ENCODE measurements at places on chromosomes 4 and X.

- no peak for DNase-seq
Observed at GRCh38 chr4:137739391-137739790, 207.1 kb upstream of the PCDH18 start.

DNA sequence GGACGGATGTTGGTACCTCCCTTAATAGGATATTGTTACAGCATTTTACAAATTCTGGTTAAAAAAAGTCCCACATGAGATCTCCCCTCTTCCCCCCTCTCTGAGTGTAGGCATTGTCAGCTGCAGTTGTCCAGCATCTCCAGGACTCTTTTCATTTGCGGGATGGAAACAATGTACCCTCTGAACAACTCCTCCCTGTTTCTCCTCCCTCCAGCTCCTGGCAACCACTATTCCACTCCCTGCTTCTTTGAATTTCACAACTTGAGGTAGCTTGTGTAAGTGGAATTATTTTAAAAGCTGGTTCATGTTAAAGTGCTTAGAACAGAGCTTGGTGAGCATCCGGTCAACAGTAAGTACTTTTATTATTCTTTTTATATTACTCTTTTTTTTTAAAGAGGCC lies 69.8 kb downstream of the TBL1X start:
- no peak for DNase-seq

GRCh38 chr4:78565971-78566372 lies 14.4 kb downstream of the ANXA3 start:
- DNase-seq: no peak

DNA sequence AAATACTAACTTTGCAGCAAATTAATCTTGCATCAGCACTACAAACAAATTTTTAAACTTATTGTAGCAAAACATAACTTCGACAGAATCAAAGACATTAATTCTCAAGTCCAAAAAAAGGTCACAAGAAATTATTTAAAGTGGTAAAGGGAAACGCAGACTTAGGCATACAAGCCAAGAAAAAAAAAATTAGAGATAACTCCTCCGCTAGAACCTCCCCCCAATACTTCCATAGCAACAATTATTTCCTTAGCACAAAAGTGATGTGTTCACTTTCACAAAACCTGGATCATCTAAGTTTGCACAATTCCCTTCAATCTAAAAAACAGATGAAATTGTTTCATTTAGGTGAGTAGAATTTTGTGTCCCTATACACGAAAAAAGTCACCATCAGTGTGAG lies 1.1 kb downstream of the LRBA start:
- DNase-seq: no peak

DNA sequence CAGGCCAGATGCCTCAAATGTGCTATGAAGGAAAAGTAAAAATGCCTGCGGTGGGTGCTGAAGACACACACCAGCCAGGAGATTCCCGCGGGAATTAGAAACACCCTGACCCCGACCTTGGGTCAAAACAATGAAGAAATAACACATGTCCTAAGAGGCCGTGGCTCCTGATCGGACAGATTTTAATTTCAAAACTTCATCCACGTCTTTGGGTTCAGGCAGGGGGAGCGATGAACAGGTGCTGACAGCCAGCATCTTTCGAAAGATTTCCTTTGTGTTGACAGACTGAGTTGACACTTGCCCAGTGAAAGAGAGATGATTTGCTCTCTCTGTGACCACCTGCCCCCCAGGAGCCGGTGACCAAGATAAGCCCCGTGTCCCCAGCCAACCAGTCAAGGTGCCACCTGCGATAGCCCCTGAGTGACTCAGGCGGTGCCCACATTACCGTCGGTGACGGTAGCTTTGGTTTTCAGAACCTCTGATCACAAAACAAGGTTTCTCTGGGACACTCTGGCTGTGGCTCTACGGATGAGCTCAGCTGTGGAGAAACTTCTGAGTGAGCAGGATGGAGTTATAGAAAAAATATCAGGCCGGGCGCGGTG lies 11.0 kb upstream of the IL3RA start:
- no peak for DNase-seq

GRCh38 chr4:156295676-156296195 lies 342.1 kb upstream of the CTSO start:
- no peak for DNase-seq

DNA sequence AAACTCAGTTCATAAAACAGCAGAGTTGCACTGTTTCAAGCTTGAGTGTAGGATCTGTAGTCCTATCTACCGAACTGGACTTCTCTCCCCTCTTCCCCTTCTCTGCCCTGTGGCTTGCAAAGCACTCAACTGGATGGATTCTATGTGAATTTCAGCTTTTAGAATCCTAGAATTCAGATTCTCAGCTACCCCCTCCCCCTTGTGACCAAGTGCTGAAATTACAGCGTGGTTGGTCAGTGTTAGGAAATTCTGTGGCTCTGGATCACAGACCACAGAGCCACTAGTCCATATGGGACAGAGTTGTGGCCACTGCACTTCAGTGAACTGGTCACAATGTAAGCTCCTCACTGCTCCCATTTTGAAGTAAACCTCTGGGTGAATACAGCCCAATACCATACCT lies 64.6 kb upstream of the TRPC5 start:
- no peak for DNase-seq

- DNase-seq: no peak
Observed at GRCh38 chr4:121272526-121272925, 108.3 kb downstream of the QRFPR start.

- DNase-seq: no peak
Observed at GRCh38 chr4:28354880-28355656, 1494.4 kb downstream of the STIM2 start.

GRCh38 chr4:54372951-54373350 lies 143.9 kb downstream of the PDGFRA start:
- no peak for DNase-seq

- DNase-seq: no peak
Observed at GRCh38 chrX:103716962-103717361, 6.3 kb downstream of the TMEM31 start.

GRCh38 chr4:151226004-151226932 lies 50.7 kb upstream of the PRSS48 start:
- no peak for DNase-seq

- DNase-seq: no peak
Observed at GRCh38 chrX:85992811-85993229, 54.5 kb downstream of the CHM start.

- DNase-seq: no peak
Observed at GRCh38 chrX:7082556-7082955, 65.0 kb upstream of the STS start.

- no peak for DNase-seq
Observed at GRCh38 chr4:53863158-53863557, 201.2 kb downstream of the CHIC2 start.

DNA sequence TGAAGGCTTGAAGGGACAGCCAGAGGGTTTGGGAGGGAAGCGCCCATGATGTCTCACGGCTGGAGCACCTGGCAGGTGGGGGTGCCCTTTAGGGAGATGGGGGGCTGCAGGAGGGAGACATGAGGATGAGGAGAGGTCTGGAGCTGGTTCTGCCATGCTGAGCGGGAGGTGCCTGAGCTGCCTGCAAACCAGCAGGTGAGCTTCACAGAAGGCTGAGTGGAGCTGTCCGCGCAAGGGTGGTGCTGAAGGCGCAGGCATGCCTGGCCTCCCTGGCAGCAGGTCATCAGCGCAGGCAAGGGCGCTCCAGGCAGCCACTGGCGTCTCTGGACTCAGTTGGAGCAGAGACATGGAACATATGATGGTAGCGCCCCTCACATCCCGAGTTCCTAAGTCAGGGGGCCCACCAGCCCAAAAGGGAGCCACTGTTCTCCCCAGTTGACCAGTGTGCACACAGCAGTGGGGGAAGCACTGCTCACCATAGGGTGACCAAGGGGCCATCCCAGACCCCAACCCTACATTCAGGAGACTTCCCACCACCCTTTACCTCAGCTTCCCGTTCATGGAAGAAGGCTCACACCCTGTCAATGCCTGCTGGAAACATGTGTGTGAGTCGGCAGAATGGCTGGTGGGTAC lies 25.8 kb downstream of the ADRA2C start:
- DNase-seq: no peak

GRCh38 chrX:136258951-136259350 lies 7.8 kb upstream of the MAP7D3 start:
- DNase-seq: no peak

GRCh38 chr4:149933883-149934282 lies 118.2 kb upstream of the IQCM start:
- DNase-seq: no peak

- DNase-seq: no peak
Observed at GRCh38 chr4:118680808-118681207, 4.4 kb upstream of the METTL14 start.

DNA sequence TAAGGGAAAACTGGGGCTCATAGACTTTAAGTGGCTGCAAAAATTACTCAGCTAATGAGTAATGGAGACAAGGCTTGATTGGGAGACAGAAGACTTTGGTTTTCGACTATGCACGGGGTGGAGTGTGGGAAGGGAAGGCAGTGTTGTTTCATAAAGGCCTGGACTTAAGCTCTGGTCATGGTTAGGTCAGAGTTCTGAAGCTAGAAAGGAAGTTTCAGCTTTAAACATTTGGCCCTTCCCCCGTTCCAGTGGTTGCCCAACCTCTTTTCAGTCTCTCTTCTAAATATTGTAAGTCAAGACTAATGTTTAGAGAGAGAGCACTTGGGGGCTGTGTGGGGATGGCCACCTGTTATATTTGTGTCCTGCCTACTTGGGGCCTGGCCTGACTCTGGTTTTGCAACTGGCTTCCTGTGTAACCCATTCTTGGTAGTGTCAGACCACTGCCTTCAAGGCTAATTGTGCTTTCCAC lies 21.0 kb downstream of the MSN start:
- no peak for DNase-seq

DNA sequence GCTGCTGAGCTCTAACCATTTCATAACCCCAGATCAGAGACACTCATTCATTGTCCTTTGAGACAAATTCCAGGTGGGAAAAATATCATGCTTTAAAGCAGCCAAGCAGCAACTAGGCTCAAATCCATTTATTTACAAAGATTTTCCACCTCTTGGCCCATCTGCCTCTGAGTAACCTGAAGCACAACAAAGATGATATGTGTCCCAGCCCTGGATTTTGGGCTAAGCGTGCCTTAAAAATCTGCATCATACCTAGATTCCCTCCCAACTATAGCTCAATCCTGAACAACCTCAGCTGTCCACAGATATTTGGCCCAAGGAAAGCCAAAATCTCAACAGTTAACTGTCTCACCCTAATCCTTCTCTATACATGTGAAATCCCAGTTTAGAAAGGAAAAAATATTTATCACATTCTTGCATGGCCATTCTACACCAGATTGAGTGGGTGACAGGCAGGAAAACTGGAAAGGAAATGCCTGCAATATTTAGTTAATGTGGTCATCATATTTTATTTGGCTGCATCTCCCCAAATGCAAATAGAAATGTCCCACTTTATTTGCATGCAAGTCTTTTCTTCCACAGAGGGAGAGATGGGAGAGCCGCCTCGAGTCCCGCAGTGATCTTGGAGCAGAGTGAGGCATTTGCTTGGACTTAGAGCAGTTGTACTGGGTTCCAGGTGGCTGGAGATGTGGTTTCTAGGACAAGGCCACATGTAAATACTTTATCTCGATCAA lies 146.4 kb upstream of the EOLA2 start:
- DNase-seq: no peak

- no peak for DNase-seq
Observed at GRCh38 chr4:169963998-169964397, 62.2 kb downstream of the MFAP3L start.

GRCh38 chrX:10569946-10570345 lies 50.4 kb downstream of the MID1 start:
- DNase-seq: no peak

DNA sequence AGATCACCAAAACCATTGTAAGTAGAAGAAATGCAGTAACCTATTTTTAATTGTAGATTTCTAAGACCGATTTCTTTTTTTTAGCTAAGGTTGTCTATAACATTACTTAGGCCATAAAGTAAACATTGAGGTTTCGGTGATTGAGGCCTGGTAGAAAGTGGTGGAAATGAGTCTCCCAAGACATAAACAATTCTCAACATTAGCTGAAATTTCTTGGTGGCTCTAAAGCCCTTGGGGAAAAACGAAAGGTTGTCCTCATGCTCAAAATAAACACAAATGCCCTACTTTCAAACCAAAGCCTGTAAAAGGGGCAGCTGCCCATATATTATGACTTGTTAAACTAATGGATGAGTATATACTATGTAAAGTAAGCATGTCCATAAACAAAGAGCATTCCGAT lies 98.8 kb downstream of the SCFD2 start:
- no peak for DNase-seq

- no peak for DNase-seq
Observed at GRCh38 chr4:147830987-147831386, 99.1 kb downstream of the ARHGAP10 start.
